ENCODE measurements at places on chromosomes 4 and X. TPM values are rescaled to one million over a fixed set of nuclear protein-coding genes. Genes with fewer than 3 reads are reported as not detected.
A peak's percentile ranks its signal among the peaks of the same experiment; 100 is the strongest.

The GABRG1 gene
- total RNA-seq = 0.16 TPM

The SPANXA1 gene
- not detected for total RNA-seq

The TRIM60 gene
- not detected for total RNA-seq

The TEX13C gene
- not detected for total RNA-seq

The LUZP4 gene
- not detected for total RNA-seq

The CXCL8 gene
- total RNA-seq = not detected

The FAAH2 gene
- total RNA-seq = 1.3 TPM

The FAM47E gene
- 3.3 TPM for total RNA-seq

DNA sequence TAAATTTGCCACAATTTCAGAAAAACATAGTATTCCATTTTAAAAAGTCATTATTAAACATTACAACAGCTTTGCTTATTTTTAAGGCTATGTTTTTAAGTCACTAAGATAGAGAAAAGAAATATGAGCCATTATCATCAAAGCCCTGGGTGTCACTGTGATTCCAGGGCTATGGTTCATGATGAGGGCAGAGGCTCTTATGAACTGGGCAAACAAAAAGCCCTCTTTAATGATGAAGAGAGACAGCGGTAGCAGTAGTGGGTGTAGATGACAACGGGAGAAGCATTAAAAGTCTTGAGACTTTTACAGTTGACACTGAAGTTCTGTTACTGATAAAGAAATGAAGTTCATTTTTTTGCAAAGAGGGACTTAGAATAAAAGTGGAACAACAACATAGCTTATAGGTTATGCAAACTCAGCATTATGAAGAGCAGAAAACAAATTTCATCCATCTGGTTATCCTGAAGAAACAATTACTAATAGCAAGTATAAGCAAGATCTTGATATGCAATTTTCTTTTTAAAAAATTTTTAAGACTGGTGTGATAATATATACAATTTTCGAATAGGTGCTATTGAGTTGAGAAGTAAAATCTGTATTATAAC lies 202.7 kb upstream of the ETNPPL start:
- no peaks in the 10 kb centered on the region for H3K27me3 ChIP-seq
- DNase-seq = no peak

DNA sequence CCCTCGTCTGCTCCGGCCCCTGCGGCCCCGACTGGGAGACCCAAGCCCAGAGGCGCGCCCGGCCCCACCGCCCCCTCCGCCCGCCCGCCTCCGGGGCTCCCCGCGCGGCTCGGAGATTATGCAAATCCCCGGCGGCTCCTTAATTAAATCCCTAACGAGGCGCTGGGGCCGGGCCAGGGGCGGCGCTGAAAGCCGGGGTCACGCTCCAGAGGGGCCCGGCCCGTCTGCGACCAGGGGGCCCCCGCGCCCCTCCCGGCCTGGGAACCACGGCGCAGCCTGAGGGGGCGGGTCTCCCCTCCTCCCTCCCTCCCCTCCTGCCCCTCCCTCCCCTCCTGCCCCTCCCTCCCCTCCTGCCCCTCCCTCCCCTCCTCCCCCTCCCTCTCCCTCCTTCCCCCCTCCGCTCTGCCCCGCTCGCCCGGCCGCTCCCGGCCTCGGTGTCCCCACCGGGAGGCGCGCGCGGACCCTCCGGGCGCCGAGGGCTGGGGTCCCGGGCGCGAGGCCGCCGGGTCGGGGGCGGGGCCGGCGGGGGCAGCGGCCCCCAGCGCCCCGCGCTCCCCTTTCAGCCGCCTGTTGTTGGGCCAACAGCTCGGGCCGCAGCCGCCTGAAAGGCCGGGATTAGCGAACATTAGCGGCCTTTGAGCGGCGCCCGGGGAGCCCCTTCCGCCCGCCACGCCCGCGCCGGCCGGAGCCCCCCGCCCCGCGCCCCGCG lies 25.9 kb upstream of the FGFR3 start:
- H3K36me3 ChIP-seq = no peaks in the 10 kb centered on the region
- peaks cover 23% of the 10 kb centered on the region for H3K27me3 ChIP-seq
- H3K27ac ChIP-seq = no peak overlapping the region
- peak overlapping the region; percentile 42 for H3K4me3 ChIP-seq

DNA sequence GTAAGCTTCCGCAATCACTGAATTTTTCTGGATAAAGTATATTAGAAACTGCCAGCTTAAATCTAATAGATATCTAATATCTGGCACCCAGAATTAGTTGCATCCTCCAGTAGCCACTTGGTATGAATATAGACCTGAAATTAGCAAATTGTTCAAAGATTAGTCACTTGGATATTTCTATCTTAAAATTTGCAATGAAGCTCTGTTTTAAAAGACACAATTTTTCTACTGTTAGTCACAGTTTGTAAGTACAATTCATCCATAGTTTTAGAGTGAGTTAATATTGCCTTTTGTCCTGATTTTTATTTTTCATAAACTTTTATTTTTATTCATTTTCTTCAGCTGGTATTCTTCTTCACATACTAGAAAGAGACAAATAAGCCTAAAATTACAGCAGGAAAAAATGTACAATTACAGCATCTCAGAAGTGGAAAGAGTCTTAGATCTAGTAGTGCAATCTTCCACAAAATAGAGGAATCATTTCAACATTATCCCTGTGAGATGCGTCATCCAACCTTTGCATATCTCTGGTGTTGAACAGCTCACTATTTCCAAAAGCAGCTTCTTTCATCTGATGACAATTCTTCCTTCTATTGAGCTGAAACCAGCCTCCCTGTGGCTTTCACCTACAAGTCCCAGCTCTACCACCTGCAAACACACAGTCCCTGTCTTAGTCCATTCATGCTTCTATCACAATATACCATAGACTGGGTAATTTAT lies 190.0 kb upstream of the AR start:
- DNase-seq = no peak
- no peaks in the 10 kb centered on the region for H3K36me3 ChIP-seq
- H3K4me3 ChIP-seq = no peak overlapping the region
- H3K4me1 ChIP-seq = no peaks in the 10 kb centered on the region
- H3K27ac ChIP-seq = no peak overlapping the region
- no peaks in the 10 kb centered on the region for H3K27me3 ChIP-seq

GRCh38 chr4:86558258-86558657 lies 35.9 kb upstream of the PTPN13 start:
- DNase-seq = no peak
- no peaks in the 10 kb centered on the region for H3K36me3 ChIP-seq
- no peak overlapping the region for H3K27ac ChIP-seq
- no peaks in the 10 kb centered on the region for H3K4me1 ChIP-seq

DNA sequence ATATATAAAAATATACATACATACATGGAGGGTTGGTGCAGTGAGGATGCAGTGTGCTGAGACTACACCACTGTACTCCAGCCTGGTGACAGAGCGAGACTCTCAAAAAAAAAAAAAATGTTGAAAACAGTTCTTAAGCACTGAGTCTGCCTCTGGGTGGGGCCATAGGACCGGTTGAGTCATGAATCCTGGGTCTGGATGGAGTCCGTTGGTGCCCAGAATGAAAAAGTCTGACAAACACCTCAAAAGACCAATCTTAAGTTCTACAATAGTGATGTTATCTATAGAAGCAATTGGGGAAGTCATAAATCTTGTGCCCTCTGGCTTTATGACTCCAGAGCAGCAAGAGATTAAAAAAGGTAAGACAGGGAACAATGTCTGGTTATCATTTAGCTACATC lies 70.4 kb downstream of the FGFBP1 start:
- no peaks in the 10 kb centered on the region for H3K4me1 ChIP-seq
- no peaks in the 10 kb centered on the region for H3K36me3 ChIP-seq
- no peak overlapping the region for H3K4me3 ChIP-seq
- no peak overlapping the region for H3K27ac ChIP-seq
- H3K27me3 ChIP-seq = no peaks in the 10 kb centered on the region

DNA sequence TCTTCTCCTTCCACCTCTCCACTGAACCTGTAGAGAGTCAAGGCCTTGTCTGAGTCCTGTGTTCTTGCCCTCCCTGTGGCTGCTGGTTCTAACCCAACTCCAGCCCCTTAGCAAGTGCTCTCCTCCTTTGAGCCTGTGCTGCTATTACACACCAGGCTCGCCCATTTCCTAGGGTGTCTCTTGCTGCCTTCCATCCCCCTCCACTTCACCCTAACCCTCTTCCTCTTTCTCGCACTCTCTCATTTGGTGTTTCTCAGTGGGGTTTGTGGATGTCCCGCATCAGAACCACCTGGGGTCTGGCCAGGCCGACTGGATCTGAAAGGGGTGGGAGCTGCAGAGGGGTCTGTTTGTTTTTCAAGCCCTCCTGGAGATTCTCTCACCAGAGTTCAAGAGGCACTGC lies 156.7 kb downstream of the SPRY1 start:
- no peaks in the 10 kb centered on the region for H3K36me3 ChIP-seq
- H3K27me3 ChIP-seq = no peaks in the 10 kb centered on the region
- no peak overlapping the region for H3K27ac ChIP-seq

- H3K27me3 ChIP-seq = no peaks in the 10 kb centered on the region
- no peaks in the 10 kb centered on the region for H3K4me1 ChIP-seq
- no peak for DNase-seq
- H3K27ac ChIP-seq = no peak overlapping the region
- no peak overlapping the region for H3K4me3 ChIP-seq
- H3K36me3 ChIP-seq = no peaks in the 10 kb centered on the region
Measured at GRCh38 chrX:97876697-97877407, 993.1 kb downstream of the RPA4 start.

GRCh38 chr4:87633243-87633642 lies 16.8 kb upstream of the DMP1 start:
- peak overlapping the region; percentile 3 for H3K27ac ChIP-seq
- DNase-seq = no peak
- H3K4me3 ChIP-seq = no peak overlapping the region
- peaks cover 13% of the 10 kb centered on the region for H3K4me1 ChIP-seq
- H3K36me3 ChIP-seq = no peaks in the 10 kb centered on the region

DNA sequence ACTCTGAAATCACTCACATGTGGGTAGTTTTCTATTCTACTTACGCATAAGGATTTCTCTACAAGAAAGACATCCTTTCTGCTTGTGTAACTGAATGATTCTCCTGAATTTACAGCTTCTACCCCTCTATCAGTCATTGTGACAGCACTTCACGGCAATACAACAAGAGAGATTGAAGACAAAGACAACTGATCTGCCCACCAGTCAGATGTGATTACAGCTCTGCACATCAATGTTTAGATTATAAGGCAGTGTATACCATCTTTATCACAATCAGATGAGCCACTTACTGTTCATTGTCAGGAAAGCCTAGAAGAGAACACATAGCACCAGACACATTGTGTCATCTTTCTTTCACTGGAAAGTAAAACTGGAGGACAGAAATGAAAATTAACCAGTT lies 324.4 kb downstream of the CENPC start:
- H3K27ac ChIP-seq = no peak overlapping the region
- H3K27me3 ChIP-seq = no peaks in the 10 kb centered on the region
- no peak overlapping the region for H3K4me3 ChIP-seq
- H3K4me1 ChIP-seq = no peaks in the 10 kb centered on the region
- no peak for DNase-seq
- no peaks in the 10 kb centered on the region for H3K36me3 ChIP-seq

GRCh38 chrX:13373027-13373426 lies 53.2 kb upstream of the ATXN3L start:
- no peak overlapping the region for H3K4me3 ChIP-seq
- H3K4me1 ChIP-seq = no peaks in the 10 kb centered on the region
- no peak overlapping the region for H3K27ac ChIP-seq

- peak overlapping the region; percentile 25 for H3K4me3 ChIP-seq
- H3K27me3 ChIP-seq = no peaks in the 10 kb centered on the region
- peak; percentile 70 for DNase-seq
- H3K27ac ChIP-seq = no peak overlapping the region
- no peaks in the 10 kb centered on the region for H3K36me3 ChIP-seq
- peaks cover 13% of the 10 kb centered on the region for H3K4me1 ChIP-seq
Measured at GRCh38 chr4:138090150-138090917, 151.8 kb downstream of the SLC7A11 start.

DNA sequence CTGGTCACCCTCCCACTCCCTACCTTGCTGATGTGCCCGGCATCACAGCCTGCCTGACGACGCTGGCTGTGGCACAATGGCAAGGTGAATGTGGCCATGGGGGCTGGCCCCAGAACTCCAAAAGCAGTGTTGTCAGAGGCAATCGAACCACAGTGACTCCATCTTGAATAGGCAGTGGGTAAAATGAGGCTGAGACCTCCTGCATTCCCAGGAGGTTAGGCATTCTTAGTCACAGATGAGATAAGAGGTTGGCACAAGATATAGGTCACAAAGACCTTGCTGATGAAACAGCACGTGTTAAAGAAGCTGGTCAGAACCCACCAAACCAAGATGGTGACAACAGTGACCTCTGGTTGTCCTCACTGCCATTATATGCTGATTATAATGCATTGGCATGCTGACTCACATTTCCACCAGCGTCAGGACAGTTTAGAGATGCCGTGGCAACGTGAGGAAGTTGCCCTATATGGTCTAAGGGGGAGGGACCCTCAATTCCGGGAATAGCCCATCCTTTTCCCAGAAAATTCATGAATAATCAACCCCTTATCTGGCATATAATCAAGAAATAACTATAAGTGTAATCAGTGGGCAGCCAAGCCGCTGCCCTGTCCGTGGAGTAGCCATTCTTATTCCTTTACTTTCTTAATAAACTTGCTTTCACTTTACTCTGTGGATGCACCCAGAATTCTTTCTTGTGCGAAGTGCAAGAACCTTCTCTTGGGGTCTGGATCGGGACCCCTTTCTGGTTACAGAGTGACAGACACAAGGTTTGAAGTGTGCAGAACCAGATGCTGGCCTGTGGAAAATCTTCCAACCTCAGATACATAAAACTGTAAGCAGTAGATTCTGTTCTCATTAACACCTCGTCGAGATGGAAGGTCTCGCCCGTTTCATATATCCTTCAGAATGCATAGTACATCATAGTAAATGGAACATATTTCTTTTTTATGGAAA lies 26.8 kb upstream of the CLDN24 start:
- no peak overlapping the region for H3K4me3 ChIP-seq
- H3K27me3 ChIP-seq = no peaks in the 10 kb centered on the region
- DNase-seq = no peak
- no peaks in the 10 kb centered on the region for H3K36me3 ChIP-seq

GRCh38 chrX:50618788-50619558 lies 148.3 kb upstream of the DGKK start:
- H3K4me3 ChIP-seq = no peak overlapping the region
- H3K27ac ChIP-seq = no peak overlapping the region
- H3K27me3 ChIP-seq = no peaks in the 10 kb centered on the region
- no peaks in the 10 kb centered on the region for H3K36me3 ChIP-seq
- DNase-seq = no peak
- no peaks in the 10 kb centered on the region for H3K4me1 ChIP-seq

DNA sequence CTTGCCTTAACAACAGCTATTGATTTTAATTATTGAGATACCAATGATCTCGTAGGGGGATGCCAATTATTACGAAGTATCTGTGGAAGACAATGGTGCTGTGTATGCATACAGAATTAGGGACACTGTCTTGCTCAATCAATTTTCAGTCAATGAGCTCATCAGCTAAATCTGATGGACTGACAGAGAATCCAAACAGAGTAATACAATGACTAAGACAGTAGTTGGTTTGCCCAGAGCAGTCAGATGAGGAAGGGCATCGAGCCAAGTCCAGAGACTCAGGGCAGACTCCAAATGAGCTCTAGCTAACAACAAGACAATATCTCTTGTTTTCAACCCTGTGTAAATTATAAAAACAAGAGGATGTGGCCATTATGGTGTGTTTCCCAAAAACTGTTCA lies 14.7 kb upstream of the GSX2 start:
- H3K27me3 ChIP-seq = no peaks in the 10 kb centered on the region
- no peak for DNase-seq
- H3K27ac ChIP-seq = no peak overlapping the region
- H3K36me3 ChIP-seq = no peaks in the 10 kb centered on the region
- H3K4me3 ChIP-seq = no peak overlapping the region
- peaks cover 5% of the 10 kb centered on the region for H3K4me1 ChIP-seq

GRCh38 chr4:173130687-173131086 lies 37.9 kb upstream of the GALNT7 start:
- H3K36me3 ChIP-seq = no peaks in the 10 kb centered on the region
- H3K4me3 ChIP-seq = no peak overlapping the region
- no peak for DNase-seq
- H3K27me3 ChIP-seq = no peaks in the 10 kb centered on the region
